ENCODE measurements at places on chromosomes 7 and 10. TPM values are rescaled to one million over a fixed set of nuclear protein-coding genes. Genes with fewer than 3 reads are reported as not detected.

DNA sequence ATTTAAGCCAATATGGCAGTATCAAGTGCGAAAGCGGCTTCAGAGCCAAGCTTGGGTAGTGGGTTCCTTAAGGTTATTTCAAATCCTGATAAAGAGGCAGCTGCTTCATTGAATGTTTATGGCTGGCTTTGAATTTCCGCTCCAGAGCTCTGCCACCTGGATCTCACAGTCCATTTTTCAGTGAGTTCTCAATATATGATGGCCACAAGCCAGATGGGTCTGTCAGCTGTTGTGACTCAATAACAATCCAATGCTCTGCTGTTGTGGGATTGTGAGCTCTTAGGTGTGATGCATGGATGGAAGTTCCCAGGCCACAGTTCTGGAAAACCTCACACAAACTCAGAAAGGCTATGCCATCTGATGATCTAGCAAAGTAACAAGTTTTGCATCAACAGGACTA, 743.8 kb upstream of the LRRN3 start:
- no peaks in the 10 kb centered on the region for H3K27me3 ChIP-seq
- DNase-seq, result no peak
- no peak overlapping the region for H3K27ac ChIP-seq
- no peaks in the 10 kb centered on the region for H3K36me3 ChIP-seq
- H3K4me3 ChIP-seq, result no peak overlapping the region
- H3K4me1 ChIP-seq, result no peaks in the 10 kb centered on the region

DNA sequence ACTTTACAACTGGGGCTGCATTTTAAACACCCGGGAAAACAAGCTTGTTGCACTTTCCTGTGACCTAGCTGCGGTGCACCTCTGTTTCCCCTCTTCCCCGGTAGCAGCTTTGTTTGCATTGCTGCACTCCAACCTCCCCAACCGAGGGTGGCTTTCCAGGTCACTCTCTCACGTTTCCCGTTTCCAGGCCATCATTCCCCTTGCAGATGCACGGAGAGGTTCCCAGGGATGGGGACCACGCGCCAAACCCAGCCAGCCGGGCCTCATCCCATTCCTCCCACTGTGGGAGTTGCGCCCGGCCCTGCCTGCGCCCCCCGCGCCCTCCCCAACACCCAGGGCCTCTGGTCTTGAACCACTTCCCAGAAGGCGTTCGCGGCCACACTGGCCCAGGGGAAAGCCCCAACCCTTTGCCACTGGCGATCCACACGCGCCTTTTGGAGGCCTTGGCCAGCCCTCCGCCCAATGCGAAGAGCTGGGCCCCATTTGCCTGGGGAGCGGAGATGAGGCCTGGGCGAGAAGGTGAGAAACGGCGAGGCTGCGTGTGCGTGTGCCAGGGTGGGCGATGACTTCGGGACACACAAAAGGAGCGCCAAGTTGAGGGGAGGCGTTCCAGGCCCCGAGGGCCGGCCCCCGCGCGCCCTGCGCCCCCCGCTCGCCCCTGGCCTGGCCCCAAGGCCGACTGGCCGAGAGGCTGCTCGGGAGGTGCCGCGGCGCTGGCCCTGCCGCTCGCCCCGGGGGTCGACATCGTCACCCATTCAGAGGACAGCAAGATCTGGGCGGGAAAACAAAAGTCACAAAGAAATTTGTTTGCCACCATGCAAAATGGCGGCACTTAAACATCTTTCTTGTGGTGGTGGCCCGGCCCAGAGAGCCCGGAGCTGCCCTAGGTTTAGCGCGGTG, 15.9 kb downstream of the SKIDA1 start:
- peak overlapping the region; percentile 45 for H3K4me3 ChIP-seq
- H3K4me1 ChIP-seq, result no peaks in the 10 kb centered on the region
- H3K36me3 ChIP-seq, result no peaks in the 10 kb centered on the region
- no peak for DNase-seq
- peak overlapping the region; percentile 66 for H3K27ac ChIP-seq
- peaks cover 5% of the 10 kb centered on the region for H3K27me3 ChIP-seq

The KLF14 gene
- not detected for total RNA-seq

The NEUROD6 gene
- not detected for total RNA-seq

GRCh38 chr10:95346715-95347401, 56.1 kb upstream of the PDLIM1 start:
- no peak for DNase-seq
- no peak overlapping the region for H3K4me3 ChIP-seq
- no peaks in the 10 kb centered on the region for H3K36me3 ChIP-seq
- H3K27ac ChIP-seq, result no peak overlapping the region

DNA sequence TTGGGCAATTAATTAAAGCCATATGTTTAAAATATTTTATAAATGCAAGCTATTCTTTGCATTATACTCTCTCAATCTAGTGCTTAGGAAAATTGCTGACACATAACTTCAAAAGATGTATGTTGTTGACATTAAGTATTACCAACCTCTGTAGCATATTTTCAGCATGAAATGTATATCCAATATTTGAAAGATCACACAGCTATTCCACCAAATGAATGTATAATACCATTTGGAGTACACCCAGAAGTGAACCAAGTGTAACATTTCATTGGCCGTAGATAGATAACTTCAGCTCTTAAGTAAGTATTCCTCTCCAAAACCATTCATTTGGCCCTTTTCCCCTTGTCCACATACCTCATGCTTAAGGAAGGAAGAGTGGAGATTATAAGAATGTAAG, 104.6 kb downstream of the HECTD2 start:
- H3K27ac ChIP-seq, result no peak overlapping the region
- peaks cover 6% of the 10 kb centered on the region for H3K36me3 ChIP-seq

DNA sequence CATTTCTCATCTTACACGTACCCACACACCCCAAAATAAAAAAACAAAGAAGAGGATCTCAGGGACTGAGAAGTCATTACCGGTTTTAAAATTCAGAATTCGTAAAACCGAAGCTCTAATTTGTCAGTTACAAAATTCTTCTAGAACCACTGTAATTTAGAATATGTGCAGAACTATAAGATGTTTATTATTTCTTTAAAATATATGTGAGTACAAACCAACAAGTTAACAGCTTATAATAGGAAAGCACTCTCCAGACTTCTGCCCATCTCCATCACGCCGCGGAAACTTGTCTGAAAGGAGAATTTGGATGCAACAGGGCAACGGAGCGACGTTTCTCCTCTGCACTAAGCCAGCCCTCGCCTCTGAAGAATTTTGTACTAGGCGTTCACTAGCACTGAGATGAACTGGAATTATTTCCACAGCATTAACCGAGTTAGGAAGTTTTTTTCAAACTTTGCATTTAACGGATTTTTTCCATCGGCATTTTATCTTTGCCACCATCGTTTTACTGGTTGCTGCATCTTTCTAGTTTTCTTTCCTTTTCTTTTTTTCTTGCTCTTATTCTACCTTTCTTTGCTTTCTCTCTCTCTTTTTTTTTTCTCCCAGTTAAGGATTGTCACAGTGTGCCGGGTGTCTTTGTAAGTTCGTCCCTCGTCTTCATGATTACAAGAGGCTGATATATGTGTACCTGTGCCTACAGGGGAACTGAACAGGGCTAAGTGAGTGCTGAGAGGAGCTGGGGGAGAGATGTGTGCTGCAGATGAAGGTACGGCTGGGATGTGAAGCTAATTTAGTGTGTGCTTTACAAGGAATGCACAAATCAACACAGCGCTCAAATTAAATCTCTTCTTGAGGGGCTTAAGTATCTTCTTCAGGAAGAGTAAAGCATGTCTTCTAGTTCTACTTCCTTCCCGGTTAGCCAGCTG, 295.9 kb upstream of the NFE2L3 start:
- H3K4me1 ChIP-seq, result peaks cover 9% of the 10 kb centered on the region
- H3K36me3 ChIP-seq, result no peaks in the 10 kb centered on the region
- peak overlapping the region; percentile 66 for H3K27ac ChIP-seq
- peaks cover 7% of the 10 kb centered on the region for H3K27me3 ChIP-seq

GRCh38 chr7:12770227-12770975, 83.0 kb downstream of the ARL4A start:
- DNase-seq, result no peak
- no peaks in the 10 kb centered on the region for H3K4me1 ChIP-seq
- no peaks in the 10 kb centered on the region for H3K36me3 ChIP-seq
- peak overlapping the region; percentile 33 for H3K27ac ChIP-seq
- no peaks in the 10 kb centered on the region for H3K27me3 ChIP-seq
- no peak overlapping the region for H3K4me3 ChIP-seq

GRCh38 chr7:140165422-140165821, 11.4 kb downstream of the KDM7A start:
- no peaks in the 10 kb centered on the region for H3K27me3 ChIP-seq
- no peak overlapping the region for H3K27ac ChIP-seq
- H3K4me3 ChIP-seq, result no peak overlapping the region
- H3K4me1 ChIP-seq, result peaks cover 3% of the 10 kb centered on the region
- H3K36me3 ChIP-seq, result no peaks in the 10 kb centered on the region

The INSIG1 gene
- 37.0 TPM for total RNA-seq

DNA sequence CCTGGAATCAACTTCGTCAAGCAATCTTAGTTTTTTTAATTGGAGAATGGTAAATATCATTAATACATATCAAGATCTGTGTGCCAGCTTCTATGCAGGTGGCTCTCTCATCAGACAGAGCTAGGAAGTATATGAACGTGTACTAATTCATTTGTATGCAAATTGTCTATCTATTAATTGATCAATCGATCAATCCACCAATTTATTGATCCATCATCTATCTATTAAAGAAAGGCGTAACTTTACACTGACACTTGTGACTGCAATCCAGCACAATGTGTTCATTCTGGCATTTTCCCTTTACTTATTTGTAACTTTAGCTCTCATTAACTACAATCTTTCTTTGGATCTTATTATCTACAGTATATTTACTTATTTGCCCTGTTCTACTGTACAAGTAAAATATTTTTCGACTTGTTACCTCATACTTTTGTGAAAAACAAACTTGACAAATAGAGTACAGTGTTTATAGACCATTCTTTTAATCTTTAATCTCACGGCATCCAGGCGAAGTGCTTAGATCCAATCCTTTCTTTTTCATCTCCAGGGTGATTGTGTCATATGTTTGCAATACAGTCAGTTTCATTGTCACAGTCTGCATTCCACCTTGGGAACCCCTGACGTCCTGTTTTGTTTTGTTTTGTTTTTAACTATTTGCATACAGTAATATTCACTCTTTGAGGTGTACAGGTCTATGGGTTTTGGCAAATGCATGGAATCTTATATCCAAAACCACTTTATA, 22.0 kb upstream of the GHRHR start:
- no peaks in the 10 kb centered on the region for H3K36me3 ChIP-seq
- no peak overlapping the region for H3K4me3 ChIP-seq
- H3K27me3 ChIP-seq, result no peaks in the 10 kb centered on the region
- no peak for DNase-seq
- H3K4me1 ChIP-seq, result no peaks in the 10 kb centered on the region

GRCh38 chr7:122412883-122413282, 108.3 kb upstream of the FEZF1 start:
- H3K4me1 ChIP-seq, result no peaks in the 10 kb centered on the region
- H3K36me3 ChIP-seq, result no peaks in the 10 kb centered on the region
- no peaks in the 10 kb centered on the region for H3K27me3 ChIP-seq
- H3K4me3 ChIP-seq, result no peak overlapping the region
- no peak overlapping the region for H3K27ac ChIP-seq

Measured in breast epithelium (tissue), 4 donors.